ENCODE measurements at places on chromosomes 4 and X.

GRCh38 chr4:152104356-152104755 lies 343.5 kb upstream of the GATB start:
- no peak for DNase-seq

- no peak for DNase-seq
Measured at GRCh38 chr4:138953961-138954371, 61.6 kb upstream of the NOCT start.

GRCh38 chr4:62288808-62289541 lies 1088.8 kb downstream of the ADGRL3 start:
- no peak for DNase-seq

DNA sequence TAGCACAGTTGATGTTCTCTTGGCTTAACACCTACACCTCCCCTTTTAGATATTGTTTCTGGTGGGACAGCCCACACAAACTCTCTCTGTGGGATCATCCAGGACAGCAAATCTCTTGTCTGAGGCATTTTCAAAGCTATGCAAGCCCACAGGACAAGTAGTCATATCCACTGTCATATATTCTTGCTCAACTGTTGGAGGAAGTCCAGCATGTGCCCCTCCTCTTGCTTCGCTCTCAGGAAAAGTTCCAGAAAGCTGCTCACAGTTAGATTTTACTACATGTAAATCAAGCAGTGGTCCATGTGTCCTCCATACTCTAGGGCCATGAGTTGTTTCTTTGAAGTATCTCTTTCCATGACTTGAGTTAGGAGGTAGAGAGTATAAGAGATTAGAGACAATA lies 260.7 kb downstream of the INPP4B start:
- no peak for DNase-seq

DNA sequence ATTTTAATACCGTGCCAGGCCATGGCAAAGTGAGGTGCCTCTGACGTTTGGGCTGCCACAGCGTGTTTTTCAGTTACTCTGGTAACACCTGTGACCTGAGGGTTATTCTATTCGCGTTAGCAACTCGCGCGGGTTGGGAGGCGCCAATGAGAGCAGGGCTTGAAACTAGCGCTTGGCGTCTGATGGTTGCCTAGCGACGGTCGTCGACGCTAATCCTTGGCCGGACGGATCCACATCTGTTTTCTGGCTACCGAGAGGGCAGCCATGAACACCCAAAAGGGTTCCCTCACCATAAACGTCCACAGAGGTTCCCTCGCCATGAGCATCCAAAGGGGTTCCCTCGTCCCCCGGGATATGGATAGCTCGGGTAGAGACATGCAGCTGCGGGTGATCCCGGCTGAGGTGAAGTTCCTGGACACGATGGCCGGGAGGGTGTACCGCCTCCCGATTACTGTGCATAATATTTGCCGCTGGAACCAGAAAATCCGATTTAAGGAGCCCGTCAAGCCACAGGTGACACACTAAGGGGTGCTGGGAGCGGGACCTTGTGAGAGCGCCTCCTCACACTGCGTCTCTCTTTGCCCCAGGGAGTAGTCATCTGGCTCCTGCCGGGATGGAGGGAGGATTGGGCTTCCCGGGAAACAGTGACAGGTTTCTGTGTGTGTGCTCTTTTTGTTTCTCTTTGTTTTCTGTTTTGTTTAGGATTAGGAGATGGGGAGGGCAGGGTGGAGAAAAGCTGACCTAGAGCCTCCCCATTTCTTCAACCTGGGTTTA lies at the start of gene CFAP47:
CFAP47 (plus strand) TSS at position 199 of the 774 bp plus-strand sequence; CDS start at position 265, 66 bp downstream.
- no peak for DNase-seq

DNA sequence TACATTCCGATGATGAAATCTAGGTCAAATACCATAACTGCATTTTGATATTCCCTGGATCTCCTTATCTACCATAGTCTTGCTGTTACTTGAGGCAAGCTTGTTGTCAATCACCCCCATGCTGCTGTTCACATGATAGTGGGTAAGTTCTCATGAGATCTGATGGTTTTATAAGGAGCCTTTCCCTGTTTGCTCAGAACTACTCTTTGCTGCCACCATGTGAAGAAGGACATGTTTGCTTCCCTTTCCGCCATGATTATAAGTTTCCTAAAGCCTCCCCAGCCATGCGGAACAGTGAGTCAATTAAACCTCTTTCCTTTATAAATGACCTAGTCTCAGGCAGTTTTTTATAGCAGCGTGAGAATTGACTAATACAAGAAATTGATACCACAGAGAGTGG lies 432.0 kb downstream of the GLUD2 start:
- no peak for DNase-seq

- no peak for DNase-seq
Measured at GRCh38 chr4:8637456-8637984, 45.0 kb downstream of the CPZ start.

GRCh38 chr4:5828005-5828391 lies 64.9 kb downstream of the CRMP1 start:
- DNase-seq, result no peak

DNA sequence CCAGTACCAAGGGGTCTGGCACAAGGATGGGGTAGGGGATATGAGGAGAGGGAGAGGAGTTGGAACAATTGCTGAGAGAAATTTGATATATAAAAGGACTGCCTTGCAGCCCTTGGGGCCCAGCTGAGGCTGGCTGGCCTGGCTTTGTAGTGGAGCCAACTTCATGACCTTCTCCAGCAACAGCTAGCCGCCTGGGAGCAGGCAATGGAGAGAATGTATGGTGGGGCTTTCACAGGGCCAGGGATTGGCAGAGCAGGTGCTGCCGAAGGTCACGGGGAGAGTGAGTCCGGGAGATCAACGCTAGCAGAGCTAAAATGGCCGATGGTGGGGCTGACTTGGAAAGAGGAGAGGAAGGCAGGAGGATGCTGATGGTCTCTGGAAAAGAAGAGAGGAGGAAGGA lies 120.4 kb upstream of the SMIM10 start:
- no peak for DNase-seq

DNA sequence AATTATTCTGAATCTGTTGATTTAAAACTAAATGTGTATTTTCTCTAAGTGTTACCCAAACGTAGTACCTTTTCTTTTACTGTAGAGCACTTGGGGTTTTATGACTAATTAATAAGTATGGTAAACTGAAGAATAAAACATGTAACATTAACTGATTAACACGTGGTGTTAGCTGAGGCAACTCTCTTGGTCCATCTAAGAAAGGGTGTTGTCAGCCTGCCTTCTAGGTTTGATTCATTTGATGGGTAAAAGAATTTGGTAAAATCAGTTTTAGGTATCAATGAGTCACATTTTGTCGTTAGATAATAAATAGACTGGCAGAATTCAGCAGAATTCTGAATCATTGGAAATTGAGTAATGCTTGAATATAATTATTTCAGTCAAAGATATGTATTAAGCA lies 99.7 kb downstream of the AFF1 start:
- no peak for DNase-seq
